CD4-positive, alpha-beta T cell treated with Interleukin-15 for 1 hour (primary cell): ENCODE measurements at places on chromosomes 7 and 10.

GRCh38 chr10:5188358-5188757, 3.4 kb upstream of the AKR1C8 start:
- DNase-seq, result no peak

GRCh38 chr7:78363866-78364265, 565.3 kb downstream of the PHTF2 start:
- no peak for DNase-seq

DNA sequence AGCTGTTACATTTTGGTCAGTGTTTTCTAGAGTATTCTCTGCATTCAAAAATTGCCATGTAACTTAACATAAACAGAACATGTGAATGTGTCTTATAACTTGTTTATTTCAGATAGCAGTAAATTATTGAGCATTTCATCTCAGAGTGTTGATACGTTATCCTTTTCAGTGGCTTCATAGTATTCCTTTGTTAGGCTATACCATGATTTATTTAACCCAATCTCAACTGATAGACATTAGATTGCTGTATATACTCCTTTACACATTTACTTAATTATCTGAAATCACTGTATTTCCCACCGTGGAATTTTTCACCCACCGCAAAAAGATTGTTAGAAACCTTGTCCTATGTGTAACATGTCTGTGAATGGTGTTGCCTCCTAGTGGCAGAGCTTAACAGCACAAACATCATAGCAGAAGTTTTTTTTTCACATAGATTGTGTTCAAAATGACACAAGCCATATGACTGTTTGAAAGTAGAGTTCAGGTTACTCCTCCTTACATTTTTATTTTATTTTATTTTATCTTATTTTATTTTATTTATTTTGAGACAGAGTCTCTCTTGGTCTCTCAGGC, 21.4 kb downstream of the SLF2 start:
- DNase-seq, result no peak

DNA sequence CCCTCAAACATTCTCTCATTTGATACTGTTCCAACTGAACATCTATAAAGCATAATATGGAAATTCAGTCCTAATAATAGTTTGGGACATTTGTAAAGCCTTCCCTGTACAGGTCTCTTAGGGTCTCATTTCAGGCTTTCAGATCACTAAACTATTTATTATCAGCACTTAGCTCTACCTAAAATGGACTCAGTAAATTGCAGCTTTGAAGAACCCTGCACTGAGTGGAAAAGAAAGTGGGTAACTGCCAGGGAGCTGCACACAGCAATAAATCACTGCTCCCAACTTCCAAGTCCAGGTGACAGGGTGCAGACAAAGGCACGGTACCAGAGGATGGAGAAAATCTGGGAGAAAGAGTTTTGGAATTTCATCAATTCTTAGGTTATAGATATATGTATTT, 164.9 kb upstream of the AOAH start:
- DNase-seq, result no peak

DNA sequence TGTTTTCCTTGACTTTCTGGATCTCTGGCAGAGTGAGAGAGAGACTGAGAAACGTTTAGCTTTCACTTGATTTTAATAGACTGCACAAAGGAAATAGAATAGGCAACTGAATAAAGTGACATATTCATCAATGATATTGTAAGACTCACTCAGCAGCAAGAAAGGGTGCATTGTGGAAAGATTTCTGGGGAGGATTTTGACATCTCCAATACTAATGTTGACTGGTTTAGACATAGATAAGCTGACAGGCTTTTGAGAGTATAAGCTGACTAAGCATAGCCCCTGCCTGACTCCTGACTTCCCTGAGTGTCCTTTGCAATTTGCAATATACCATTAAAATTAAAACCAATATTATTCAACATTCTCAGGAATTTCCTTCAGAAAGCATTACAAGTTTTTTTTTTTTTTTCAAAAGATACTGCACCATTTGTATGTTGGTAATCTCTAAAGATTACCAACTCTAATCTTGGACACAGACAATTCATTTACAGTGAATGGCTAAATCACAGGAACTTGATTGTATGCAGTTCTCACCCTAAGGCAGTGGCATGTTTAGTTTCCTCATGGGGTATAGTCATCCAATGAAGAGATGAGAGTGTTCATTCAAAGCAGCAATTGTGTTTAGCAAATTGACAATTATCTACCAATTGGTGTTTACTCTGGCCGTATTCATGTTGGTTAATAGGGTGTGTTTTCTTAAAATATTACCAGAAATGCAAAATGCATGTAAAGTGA, 325.6 kb downstream of the SORCS3 start:
- no peak for DNase-seq

GRCh38 chr7:296373-296945, 6.5 kb downstream of the FOXL3 start:
- no peak for DNase-seq

GRCh38 chr7:113142385-113143119, 24.2 kb upstream of the SMIM30 start:
- no peak for DNase-seq

GRCh38 chr7:95682913-95683312, 86.6 kb upstream of the PDK4 start:
- DNase-seq, result no peak

DNA sequence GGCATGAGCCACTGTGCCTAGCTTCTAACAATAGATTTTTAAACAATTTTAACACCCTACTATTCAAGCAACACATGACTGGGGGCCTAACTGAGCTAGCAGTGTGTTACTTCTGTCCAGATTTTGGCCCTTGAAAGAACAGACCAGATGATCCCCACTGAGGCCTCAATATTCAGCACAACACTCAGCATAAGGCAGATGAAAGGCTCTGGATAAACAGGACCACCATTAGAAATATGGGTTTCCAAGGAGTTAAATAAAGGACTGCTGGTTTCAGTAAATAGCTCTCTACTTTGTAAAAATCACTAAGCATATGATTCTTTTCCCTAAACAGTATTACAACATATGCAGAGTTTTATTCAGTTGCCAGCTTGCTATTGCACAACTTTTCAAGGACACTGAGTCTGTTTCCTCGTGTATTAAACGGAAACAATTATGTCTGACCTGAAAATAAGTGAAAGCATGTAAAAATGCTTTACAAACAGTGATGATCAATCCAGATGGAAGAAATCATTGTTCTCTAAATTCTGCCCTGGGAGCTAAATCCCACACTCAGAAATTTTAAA, 23.8 kb upstream of the FZD1 start:
- no peak for DNase-seq

- DNase-seq, result no peak
Observed at GRCh38 chr10:87596351-87596750, 63.3 kb upstream of the PAPSS2 start.

DNA sequence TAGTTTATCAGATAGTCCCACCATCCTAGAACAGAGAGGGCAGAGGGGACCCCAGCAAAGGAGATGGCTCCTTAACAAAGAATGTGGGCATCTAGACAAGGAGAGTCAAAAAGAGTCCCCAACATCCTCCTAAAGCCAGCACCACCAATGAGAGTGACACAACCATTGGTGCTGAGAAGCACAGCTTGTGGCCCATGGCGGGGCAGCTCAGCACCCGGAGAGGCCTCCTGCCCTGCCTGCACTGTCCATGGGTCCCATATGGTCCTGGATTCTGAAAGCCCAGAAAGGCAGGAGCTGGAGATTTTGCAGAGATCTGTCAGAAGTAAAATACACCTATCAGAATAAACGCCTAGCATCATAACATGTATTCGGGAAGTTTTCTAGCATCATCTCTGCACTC, 311.8 kb upstream of the ZNF32 start:
- DNase-seq, result no peak

GRCh38 chr10:70544431-70545340, 57.9 kb downstream of the PRF1 start:
- no peak for DNase-seq

DNA sequence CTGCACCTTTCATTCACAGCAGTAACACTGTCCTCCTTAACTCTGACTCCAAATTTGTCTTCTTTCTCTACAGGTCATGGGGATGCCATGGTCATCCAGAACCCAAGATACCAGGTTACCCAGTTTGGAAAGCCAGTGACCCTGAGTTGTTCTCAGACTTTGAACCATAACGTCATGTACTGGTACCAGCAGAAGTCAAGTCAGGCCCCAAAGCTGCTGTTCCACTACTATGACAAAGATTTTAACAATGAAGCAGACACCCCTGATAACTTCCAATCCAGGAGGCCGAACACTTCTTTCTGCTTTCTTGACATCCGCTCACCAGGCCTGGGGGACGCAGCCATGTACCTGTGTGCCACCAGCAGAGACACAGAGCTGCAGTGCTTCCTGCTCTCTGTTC, 156.2 kb upstream of the PRSS1 start:
- DNase-seq, result no peak

- DNase-seq, result no peak
Observed at GRCh38 chr10:48215486-48216203, 58.9 kb downstream of the FRMPD2 start.

- DNase-seq, result no peak
Observed at GRCh38 chr10:63467841-63468240, 2.1 kb upstream of the JMJD1C start.

GRCh38 chr10:62433181-62433692, 59.1 kb downstream of the ZNF365 start:
- peak; percentile 51 for DNase-seq

DNA sequence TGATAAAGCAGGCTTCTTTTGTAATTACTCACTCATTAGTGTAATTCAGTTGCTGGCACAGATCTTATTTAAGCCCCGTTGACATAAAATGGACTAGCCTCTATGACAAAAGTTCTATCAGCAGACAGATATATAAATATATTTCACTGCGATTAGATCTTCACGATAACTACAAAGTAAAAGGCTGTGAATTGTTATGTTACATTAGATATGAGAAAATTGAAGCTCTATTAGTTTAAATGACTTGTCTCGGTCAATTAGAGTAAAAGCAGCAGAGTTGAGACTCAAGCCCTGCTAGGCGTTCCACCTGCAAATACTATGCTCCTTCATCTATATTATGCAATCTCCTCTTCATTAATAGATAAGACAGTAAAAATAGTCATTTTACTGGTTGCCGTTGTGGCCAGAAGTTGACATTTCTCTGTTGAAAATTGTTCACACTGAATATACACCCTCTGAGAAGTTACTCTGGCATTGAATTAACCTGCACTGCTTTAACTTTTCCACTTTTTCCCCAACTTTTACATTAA, 136.7 kb downstream of the DKK1 start:
- no peak for DNase-seq

GRCh38 chr10:7986851-7987250, 67.6 kb upstream of the GATA3 start:
- DNase-seq, result no peak

DNA sequence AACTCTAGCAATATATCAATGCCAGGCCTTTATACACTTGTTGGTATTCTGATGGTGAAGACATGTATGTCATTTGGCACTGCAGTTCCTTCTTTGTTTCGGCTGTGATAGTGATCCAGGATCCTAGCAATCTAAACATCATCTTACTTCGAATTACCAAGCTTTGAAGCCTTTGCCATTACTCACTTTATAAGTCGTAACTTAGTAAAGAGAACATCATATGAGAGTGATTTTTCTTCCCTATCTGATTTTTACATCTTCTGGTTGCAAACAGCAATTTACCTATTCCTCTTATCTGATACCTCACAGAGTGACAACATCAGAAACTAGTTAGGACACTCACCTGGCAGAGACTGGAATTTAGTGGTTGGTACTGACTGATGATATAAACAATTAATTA, 7.6 kb upstream of the BPGM start:
- DNase-seq, result no peak

DNA sequence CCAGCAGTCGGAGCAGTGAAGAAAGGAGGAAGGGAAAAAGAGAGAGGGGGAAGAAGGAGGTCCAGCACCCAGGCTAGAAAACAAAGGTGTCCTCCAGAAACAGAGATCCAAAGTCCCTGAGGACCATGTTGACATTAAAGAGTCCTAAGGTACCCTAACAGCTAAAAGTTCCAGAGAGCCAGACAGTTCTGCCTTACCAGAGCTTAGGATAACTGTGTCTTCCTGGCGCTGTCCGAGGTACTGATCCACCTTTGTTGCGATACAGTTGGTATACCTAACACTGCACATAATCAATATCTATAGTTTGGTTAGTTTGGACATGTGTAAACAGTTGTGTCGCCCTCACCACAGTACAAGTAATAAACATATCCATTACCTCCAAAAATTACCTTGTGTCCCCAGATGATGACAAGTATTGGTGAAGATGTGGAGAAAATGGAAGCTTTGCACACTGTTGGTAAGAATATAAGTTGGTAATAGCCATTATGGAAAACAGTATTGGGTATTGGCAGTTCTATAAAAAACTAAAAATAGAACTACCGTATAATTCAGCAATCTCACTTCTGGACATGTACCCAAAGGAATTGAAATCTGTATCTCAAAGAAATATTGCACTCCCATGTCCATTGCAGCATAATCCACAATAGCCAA, 59.8 kb downstream of the GRID1 start:
- DNase-seq, result no peak

- no peak for DNase-seq
Observed at GRCh38 chr10:130261766-130262165, 125.6 kb downstream of the GLRX3 start.

DNA sequence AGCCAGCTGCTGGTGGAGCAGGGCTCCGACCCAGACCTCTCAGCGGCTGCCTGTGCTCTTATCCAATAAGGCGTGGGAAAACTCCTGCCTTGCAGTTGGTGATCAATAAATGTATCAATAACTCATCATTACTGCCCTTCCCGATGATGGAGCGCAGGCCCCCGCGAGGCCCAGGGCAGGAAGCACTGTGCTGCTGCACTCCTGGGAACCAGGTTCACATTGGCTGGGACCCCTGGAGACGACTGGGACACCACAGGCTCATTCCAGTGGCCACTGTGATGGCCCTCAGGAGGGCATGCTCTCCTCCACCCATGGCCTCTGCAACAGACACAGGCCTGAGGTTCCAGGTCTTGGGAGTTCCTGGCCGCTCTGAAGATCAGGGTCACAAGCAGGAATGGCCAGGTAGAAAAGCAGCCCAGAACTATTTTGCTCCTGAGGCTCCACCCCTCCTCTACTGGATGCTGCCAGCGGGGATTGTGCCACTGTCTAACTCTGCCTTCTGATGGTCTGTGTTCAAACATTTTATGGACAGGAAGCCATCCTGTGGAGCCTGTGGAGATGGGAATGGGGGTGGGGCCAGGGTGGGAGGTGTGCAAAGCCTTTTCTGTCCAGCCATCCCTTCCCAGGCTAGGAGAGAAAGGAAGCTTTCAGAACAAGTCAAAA, 287.4 kb upstream of the ZMIZ1 start:
- no peak for DNase-seq

DNA sequence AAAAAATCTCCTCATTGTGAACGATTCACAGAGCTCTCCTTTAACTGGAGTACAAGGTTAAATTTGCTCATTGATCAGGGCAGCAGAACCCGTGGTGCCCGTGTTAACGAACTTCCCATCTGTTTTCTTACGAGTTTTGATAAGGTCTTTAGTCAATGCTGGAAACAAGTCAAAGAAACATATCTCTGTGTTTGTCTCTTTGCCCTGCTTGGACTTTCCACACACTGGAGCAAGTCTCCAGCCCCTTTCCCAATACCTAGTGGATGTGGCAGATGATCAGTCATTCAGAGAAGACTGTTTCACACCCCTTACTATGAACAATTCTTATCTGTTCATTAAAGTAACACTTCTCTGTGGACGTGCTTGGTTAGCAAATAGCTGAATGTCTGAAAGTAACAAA, 121.3 kb downstream of the ARID5B start:
- DNase-seq, result no peak

- DNase-seq, result no peak
Observed at GRCh38 chr7:23161482-23161881, 20.4 kb upstream of the NUP42 start.
